Stimulated activated CD8-positive, alpha-beta memory T cell treated with anti-CD3 and anti-CD28 coated beads, Interleukin-7, amount 100 ng/mL, for 1 hour (primary cell): ENCODE measurements at places on chromosomes 11 and 22.

DNA sequence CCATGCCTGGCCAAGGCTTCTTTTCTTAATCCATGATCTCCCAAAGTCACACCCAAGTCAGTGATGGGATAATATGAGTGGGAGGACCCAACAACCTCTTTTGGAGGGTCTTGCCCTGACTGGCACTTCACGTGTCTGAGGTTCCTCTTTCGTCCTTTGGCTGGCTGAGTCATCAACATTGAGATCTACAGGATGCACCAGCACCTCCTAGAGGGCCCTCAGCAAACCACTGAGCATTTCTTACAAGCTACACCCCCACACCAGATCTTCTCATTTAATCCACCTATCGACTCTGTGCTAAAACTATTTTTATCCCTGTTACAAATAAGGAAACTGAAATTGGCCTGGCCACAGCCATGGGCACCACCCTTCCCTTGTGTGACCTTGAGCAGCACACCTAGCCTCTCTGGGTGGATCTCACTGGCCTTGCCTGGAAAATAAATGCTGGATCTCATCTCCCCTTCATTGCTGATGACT is 63.4 kb downstream of the FLI1 start:
- DNase-seq = peak; percentile 41

GRCh38 chr11:1027483-1028290 is 8.8 kb downstream of the MUC6 start:
- no peak for DNase-seq

GRCh38 chr22:39269095-39269790 is 24.5 kb upstream of the PDGFB start:
- no peak for DNase-seq

DNA sequence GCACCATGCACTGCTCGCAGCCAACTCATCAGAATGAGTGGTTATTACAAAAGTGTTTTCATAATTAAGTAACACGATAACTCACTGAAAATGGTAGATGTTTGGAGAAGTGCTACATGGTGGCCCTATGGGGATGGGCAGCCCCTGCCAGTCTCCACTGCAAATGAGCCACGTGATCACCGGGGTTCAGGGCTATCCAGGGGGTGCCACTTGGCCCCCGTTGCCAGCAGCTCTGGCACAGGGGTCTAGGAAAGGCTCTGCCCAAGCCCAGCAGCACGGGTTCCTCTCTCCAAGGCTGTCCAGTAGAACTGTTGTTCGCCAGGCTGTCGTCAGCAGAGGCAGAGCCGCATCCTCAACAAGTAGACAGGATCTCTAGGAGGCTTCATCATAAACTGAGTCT is 382.1 kb upstream of the B3GAT1 start:
- no peak for DNase-seq

GRCh38 chr11:111465400-111465799 is 46.8 kb downstream of the BTG4 start:
- no peak for DNase-seq

- DNase-seq = no peak
These were observed 261.4 kb downstream of the TBC1D22A start for GRCh38 chr22:47023871-47024270.

DNA sequence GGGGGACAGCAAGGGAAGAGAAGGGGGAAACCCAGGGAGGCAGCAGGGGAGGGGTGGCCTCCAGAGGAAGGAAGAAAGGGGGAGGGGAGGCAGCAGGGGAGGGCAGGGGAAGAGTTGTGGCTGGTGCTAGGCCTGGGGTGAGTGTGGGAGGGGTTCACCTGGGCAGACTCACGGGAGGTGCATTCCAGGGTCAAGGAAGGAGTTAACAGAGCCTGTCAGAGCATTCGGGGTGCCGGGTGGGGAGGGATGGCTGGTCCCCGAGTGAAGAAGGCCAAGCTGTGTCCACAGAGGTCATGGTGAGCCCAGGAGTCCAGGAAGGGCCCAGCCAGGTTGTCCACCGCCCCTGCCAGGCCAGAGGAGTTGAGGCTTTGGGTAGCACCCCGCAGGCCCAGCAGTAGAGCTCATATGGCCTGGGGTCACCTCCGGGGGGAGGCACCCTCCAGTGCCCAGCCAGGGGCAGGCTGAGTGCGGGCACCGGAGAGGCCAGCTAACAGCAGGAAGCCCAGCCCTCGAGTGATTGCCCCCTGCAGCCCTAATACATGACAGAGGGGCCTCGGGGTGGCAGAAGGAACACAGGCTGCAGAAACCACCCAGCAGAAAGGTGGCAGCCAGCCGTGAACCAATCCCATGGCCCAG is 31.1 kb upstream of the PPARA start:
- no peak for DNase-seq

DNA sequence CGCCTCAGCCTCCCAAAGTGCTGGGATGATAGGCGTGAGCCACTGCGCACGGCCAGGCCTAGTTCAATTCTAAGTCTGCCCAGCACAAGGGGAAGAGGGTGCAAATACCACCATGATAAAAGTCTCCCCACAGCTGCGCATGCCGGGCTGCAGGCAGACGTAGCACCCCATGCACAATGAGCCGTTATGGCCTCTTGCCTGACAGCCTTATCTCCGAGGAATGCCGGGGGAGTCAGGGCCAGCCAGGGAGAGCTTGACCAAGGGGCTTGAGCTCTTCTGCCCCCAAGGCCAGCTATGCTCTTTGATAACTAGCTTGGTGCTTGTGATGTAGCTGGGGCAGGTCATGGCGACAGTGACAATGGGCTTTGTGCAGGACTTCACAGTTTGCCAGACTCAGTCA is 13.7 kb upstream of the SCUBE1 start:
- DNase-seq = no peak

GRCh38 chr22:28801845-28802594 is 1.7 kb upstream of the XBP1 start:
- DNase-seq = no peak

DNA sequence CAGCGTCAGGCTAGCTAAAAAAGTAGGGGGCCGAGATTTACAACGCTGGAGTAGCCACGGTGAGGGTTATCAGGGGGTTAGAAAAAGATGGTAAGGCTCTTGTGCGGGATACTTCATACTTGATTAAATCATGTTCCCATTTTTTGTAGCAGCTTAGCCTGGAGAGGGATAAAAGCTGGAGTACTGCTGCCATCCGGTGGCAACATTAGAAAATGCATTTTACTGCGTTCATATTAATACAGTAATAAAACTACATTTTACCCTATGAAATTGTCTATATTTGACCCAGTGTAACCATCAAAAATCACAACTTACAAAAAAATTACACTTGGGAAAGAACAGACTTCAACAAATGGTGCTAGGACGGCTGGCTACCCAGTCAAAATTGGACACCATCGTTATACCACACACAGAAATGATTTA is 17.3 kb downstream of the RPUSD4 start:
- no peak for DNase-seq

- peak; percentile 6 for DNase-seq
These were observed 2.1 kb upstream of the DMC1 start for GRCh38 chr22:38572065-38572464.

GRCh38 chr11:77842441-77843121 is 21.6 kb downstream of the AAMDC start:
- DNase-seq = no peak

DNA sequence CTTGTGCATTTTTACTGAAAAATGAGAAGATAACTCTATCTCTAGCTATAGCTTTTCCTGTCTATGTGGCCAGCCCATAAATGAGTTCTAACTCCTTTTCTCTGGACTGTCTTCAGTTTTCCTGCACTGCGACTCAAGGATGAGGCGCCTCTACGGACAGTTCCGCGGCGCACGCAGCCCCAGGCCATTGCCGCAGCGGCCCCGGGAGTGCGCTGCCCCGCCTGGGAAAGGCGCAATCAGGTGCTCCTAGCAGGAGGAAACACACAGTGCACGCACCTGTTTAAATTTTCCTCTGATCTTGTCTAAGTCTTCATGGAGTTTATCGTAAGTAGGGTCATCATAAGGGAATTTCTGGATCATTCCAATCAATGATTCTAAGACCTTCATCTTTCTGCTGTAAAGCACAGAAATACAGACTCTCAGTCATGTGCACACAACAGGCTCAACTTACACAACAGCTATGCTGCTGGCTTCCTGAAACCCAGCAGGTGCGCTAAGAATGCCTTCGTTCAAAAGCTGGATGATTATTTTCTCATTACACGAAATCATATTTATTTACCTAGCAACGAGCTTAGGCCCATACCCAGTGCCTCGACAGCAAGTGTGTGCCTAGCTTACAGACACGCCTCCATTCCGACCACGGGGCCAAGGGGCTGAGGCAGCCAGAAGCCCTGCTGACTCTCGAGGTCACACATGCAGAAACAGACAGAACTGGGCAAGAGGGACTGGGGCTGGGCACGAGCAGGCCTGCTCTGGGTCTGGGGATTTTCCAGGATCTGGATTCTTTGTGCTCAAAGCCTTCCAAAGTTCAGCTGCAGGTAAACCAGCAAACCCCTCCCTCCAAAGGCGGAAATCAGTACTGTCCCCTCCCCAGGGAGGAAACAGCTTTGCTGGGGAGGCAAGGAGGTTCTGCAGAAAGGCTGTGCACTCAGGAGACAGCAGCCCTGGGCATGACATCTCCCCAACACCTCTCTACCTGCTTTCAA is 7.2 kb downstream of the LTO1 start:
- DNase-seq = no peak

GRCh38 chr11:31337806-31338205 is 31.7 kb downstream of the DCDC1 start:
- DNase-seq = no peak

GRCh38 chr11:72569966-72570892 is 104.0 kb downstream of the PDE2A start:
- no peak for DNase-seq

GRCh38 chr11:113315811-113316210 is 1.4 kb downstream of the TTC12 start:
- DNase-seq = no peak

- DNase-seq = no peak
These were observed at the start of gene DSCAML1 for GRCh38 chr11:117796872-117797529. Gene DSCAML1 (minus strand): TSS chr11:117797216. CDS start chr11:117797079, 137 bp downstream.

- no peak for DNase-seq
These were observed 232.9 kb downstream of the DLG2 start for GRCh38 chr11:85394283-85394682.

- DNase-seq = no peak
These were observed 453.5 kb downstream of the OPCML start for GRCh38 chr11:133078591-133079404.

GRCh38 chr11:44229098-44229497 is 80.8 kb downstream of the ALX4 start:
- DNase-seq = no peak

DNA sequence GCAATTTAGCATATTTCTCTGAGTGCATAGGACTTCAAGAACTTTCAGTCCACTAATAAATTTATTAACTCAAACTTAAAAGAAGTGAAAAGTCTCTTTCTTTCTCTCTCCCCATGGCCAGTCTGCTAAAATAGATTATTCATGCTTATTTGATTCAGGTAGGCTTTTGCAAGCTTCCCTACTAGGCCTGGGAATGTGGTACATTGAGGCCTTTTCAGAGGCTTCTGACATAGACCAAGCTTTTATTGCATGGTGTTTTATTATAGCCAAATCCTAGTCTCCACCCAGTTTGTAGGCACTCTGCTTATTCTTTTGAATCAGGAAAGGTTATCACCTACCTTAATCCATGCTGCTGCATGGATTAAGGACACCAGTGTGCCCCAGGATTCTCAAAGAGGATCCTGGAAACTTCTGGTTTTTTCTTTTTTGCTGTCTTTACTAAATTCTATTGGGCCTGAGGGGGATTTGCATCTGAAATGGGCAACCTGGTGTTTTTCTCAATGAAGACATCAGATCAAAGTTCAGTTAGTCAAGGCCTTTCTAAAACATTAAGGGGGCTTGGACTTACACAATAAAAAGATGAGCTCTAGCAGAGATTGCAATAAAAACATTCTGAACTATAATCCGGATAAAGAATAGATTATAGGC is 92.2 kb downstream of the ELP4 start:
- DNase-seq = no peak

GRCh38 chr11:20668131-20668809 is 1.1 kb upstream of the NELL1 start:
- no peak for DNase-seq

DNA sequence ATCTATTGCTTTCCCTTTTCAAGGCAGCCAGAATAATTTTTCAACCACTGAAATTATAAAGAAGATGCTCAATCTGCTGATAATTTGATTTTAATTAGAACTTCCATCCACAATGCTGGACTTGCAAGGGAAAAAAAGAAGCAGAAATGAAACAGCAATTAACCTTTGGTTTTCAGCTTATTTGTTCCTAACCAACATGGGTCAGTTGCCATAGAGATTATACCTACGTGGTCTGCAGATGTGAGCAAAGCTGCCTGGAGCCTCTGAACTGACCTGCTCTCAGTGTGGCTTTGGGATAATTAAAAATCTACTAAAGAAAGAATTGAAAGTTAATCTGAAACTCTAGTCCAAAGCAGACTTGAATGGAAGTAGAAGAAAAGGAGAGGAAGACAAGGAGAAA is 195.7 kb upstream of the API5 start:
- no peak for DNase-seq

DNA sequence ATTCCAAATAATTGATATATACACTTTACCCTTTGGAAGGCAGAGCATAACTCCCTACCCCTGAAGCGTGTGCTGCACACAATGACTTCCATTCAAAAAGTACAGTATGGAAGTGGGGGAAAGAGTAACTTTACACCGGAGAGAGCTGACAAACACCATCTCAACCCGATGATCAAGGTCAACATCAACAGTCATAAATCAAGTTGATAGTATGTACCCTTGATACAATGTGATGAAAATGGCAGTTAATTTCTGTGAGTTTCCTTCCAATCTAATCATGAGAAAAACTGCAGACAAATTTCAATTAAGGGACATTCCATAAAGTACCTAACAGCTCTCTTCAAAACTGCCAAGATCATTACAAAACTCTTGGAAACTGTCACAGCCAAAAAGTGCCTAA is 6.0 kb upstream of the DEUP1 start:
- DNase-seq = no peak

DNA sequence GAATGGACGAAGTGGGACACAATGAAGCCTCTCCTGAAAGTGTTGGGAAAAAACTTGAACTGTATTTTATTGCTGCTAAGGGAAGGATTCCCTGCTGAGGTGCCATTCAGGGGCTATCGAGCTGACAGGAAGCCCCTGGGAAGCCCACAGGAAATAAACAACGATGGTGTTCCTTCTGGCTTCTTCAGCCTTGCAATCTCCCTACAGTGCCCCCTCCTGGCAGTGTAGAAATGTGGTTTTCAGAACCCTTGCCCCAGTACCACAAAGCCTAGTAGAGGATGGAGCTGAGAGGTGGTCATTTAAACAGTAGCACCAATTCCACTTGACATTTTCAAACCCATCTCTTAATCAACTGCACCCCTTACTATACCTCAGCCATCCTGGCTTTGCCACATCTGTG is 676.7 kb upstream of the ARHGAP42 start:
- no peak for DNase-seq

GRCh38 chr11:35980686-35981390 is 37.0 kb downstream of the LDLRAD3 start:
- DNase-seq = no peak
